Esophagus squamous epithelium (tissue), 5 donors: ENCODE measurements at places on chromosomes 5 and 9. TPM values are rescaled to one million over a fixed set of nuclear protein-coding genes. Genes with fewer than 3 reads are reported as not detected.

GRCh38 chr9:37983381-37984067, 79.6 kb upstream of the SLC25A51 start:
- no peak for DNase-seq

GFI1B gene
- not detected for total RNA-seq

CDH18 gene
- not detected for total RNA-seq

DNA sequence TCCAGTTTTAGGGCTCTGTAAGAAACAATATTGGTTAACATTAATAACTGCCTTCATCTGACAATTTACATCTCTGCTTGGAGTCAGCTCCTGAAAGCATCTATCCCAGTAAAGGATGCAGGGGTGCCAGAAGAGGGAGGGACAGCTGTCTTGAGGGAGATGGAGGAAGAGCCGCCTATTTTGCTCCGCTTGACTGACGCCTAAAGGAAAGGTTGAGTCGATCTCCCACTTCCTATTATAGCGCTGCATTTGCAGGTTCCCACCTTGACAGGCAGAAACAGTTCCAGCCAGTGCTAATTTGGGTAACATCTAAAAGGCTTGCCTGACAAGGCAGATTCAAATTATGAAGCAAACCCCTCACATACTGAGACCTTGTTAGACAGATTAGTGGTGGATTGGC, 374.6 kb downstream of the SPATA31D1 start:
- no peak for DNase-seq
